ENCODE measurements at places on chromosomes 1 and 21.

DNA sequence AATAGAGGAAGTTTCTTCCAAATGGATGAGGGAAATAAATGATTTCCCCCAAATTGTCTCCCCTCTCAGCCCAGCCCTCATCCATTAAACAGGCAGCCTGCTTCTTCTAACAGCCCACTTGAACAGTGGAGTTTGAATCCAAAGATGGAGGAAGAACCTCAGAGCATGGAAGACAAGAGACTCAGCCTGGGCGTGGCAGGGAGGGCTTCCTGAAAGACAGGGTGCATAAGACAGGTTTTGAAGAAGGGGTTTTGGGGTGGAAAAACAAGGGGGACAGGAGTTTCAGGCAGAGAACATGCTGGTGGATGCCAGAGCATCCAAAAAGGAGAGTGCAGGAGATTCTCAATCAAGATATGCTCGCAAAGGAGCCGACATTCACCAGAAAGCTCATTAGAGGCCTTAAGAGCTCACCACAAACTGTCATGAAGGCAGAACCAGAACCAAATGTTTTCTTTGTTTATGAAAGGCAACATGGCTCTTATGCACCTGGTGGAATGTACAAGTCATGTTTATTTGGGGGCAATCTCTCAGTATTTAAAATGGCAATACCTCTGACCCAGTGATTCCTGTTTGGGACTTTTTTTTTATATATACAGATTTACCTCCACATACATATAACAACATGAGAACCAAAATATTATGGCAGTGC, 26.5 kb upstream of the TSPEAR start:
- no peak for DNase-seq

DNA sequence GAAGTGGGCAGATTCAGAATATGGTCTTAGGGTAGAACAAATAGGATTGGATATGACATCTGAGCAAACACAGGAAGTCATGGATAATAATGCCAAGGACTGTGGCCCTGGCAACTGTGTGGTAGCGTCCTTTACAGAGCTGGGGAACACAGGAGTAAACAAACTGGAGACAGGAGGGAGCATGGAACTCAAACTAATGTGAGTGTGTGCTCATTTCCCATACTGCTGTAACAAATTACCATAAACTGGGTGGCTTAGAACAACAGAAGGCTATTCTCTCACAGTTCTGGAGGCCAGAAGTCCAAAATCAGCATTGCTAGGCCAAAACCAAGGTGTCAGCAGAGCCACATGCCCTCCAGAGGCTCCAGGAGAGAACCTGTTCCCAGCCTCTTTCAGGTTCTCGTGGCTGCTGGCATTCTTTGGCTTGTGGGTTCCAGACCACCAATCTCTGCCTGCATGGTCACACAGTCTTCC, 106.4 kb downstream of the TGFBR3 start:
- no peak for DNase-seq

GRCh38 chr1:211828584-211829342, 1.8 kb downstream of the LPGAT1 start:
- DNase-seq: no peak

DNA sequence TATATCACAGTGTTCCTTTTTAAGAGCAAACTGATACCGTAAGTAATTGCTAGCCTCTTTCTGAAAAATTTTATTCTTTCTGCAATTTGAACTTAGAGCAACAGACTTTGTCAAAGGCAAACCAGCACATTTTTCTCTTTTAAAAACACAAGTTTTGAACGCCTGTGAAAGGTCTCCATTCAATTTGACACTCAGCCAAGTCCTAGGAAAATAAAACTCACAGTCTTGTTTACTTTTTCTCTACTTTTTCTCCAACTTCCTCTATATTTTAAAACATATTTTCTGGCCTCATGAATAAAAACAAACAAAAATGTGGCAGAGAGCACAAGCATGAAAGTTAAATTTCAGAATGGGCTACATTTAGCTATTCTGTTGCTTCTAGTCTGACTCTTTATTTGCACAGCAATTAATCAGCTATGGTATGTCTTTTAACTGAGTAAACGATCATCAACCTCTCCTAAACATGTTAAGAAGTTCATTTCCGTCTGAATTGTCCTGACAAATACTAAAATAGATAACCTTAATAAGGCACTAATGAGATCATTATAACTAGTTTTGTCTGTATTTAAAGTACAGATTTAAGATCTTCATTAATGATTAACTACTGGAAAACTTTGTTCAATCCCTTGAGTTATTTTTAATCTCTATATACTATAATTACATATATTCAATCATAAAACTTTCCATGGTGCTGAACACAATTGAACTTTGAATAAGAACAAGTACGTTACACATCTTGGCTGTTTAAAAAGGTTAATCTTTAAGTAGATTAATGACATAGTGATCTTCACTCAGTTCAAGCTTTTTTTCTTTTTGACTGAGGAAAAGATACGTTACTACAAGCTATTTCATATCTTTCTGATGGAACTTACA, 550.6 kb downstream of the PTBP2 start:
- DNase-seq: no peak

GRCh38 chr1:201284636-201285035, 1.3 kb downstream of the PKP1 start:
- DNase-seq: no peak

GRCh38 chr1:29299446-29299845, 63.1 kb downstream of the PTPRU start:
- no peak for DNase-seq

GRCh38 chr1:164703463-164703862, 144.5 kb downstream of the PBX1 start:
- DNase-seq: no peak
